ENCODE measurements at places on chromosomes 16 and 17.

GRCh38 chr17:81097134-81097942, 62.4 kb downstream of the BAIAP2 start:
- DNase-seq = no peak

- no peak for DNase-seq
These were observed 11.2 kb downstream of the PPY start for GRCh38 chr17:43931062-43931571.

DNA sequence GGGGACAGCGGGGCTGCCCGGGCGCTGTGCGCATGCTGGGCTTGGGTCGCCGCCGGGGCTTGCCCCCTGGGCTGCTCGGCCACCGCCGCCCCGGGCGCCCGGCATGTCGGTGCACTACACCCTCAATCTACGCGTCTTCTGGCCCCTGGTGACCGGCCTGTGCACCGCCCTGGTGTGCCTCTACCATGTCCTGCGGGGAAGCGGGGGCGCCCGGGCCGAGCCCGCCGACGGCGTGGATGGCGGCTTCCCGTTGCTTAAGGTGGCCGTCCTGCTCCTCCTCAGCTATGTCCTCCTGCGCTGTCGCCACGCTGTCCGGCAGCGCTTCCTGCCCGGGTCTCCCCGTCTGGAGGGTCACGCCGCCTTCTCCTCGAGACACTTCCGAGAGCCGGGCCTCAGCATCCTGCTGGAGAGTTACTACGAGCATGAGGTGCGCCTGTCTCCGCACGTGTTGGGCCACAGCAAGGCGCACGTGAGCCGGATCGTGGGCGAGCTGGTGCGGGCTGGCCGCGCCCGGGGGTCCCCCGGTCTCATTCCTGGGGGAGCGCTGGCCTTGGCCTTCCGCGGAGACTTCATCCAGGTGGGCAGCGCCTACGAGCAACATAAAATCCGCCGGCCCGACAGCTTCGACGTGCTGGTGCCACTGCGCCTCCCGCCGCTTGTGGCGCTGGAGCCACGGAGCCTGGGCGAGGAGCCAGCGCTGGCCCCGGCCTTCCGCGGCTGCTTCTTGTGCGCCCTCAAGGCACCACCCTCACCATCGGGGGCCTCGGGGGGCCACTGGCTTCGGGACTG, 789 bp downstream of the ITPRIPL2 start:
- DNase-seq = no peak

- DNase-seq = no peak
These were observed 34.8 kb upstream of the FBXO47 start for GRCh38 chr17:39001703-39002637.

DNA sequence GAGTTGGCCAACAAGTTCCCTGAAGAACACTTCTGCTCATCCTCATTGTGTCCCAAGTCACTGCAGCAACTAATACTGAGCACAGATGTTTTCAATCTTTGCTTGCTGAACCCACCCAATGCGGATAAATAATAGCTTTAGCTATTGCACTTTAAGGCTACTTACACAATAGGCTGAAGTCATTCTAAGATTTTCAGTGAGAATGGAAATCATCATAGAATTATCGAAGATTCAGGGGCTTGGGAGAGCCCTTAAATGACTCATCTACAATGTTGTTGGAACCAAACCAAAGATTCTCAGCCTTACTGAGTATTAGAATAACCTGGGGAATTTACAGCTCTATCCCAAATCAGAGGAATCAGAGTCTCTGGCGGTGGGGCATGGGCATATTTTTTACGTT, 51.2 kb downstream of the SYCE1L start:
- DNase-seq = no peak

DNA sequence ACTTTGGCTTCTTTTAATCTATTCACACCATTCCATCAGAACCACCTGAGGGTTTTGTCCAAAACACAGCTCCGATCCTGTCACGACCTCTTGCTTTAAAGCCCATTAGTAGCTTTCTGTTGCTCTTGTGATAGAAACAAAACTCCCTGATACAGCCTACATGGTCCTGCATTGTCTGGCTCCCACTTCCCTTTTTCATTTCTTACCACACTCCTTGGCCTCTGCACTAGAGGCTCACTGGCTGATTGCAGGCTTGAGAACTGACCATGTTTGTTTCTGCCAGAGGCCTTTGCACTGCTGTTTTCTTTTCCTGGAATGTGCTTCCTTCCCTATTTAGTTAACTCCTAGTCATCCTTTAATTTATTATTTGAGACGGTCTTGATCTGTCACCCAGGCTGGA, 23.7 kb downstream of the IST1 start:
- no peak for DNase-seq

- no peak for DNase-seq
These were observed 126.6 kb downstream of the ANKRD11 start for GRCh38 chr16:89363621-89364393.

- no peak for DNase-seq
These were observed 11.5 kb downstream of the GSE1 start for GRCh38 chr16:85624646-85625045.

GRCh38 chr17:72183194-72183685, 62.4 kb downstream of the SOX9 start:
- no peak for DNase-seq

GRCh38 chr16:48123104-48123788, 32.5 kb downstream of the ABCC12 start:
- DNase-seq = no peak

DNA sequence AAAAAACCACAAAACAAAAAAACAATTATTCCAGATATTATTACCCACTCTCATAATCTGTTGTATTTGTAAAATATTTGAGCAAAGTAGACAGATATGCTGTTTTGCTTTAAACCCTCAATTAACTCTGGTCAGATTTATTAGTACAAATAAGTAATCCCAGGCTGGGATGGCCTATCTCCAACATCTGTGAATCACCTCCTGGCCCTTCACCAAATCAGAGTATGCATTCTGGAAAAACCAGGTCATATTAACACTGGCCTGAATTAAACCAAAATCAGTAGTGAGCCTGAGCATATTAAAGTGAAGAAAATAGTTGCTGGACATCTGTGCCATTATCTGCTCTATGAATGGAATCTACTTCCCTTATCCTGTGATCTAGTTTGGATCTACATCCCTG, 41.0 kb downstream of the STAT3 start:
- DNase-seq = no peak

- no peak for DNase-seq
These were observed 7.6 kb upstream of the FZD2 start for GRCh38 chr17:44549686-44550085.

DNA sequence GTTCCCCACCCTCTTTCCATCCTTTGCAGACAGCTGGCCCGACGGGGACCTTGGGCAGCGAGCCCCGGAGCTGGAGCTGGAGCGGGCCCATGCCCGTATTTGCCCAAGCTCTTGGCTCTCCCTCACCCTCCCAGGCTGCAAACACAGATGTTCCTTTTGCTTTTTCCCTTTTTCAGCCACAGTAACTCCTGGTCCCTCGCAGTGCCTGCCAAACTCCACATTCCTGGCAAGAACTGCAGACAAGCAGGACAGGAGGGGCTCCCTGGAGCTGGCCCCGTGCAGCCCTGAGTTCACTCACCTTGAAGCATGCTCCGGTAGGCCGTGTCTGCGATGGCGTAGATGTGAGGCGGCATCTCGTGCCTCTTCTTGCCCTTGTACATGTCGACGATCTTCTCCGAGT, 33.9 kb downstream of the MYH11 start:
- DNase-seq = no peak

DNA sequence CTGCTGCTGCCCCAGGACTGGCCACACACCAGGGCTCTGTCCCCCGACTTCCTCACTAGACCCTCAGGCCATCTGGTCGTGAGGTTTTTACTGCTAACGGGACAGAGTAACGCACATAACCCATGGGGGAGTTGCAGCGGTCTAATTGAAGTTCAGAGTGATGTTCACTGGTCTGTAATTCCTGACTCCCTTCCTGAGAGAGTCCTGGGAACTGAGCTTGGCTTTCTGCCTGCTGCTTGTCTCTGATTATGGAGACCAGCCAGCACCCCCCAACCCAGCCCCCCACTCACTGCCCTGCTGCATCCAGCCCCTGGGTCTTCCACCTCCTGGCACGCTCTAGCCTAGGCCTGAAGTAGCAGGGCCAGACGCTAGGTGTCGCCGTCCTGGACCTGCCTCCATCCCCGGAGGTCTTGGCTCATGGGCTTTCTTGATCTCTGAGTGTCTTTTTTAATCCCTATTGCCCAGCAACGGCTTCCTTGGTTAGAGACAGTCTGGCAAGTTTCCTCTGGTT, 192.9 kb downstream of the CCDC182 start:
- DNase-seq = no peak

GRCh38 chr17:45403906-45404490, 28.7 kb downstream of the ARHGAP27 start:
- no peak for DNase-seq

- DNase-seq = no peak
These were observed 2.3 kb downstream of the CCL11 start for GRCh38 chr17:34287875-34288274.

GRCh38 chr17:27674335-27674734, 43.3 kb downstream of the LGALS9 start:
- no peak for DNase-seq

DNA sequence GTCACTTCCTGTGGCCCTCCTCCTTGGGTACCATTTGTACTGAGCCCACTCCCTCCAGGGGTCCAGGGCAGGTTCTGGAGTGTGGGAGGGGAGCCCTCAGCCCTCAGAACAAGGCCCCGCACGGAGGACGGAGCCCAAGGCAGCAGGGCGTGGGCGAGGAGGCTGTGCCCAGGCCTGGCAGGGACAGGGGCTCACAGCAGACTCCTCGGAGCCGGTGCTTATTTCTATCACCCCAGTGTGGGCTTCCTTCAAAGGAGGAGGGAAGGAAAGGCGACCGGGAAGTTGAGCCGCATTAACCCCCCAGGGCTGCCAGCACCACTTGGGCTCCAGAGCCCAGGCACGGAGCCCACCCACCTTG, 54.0 kb downstream of the ABR start:
- no peak for DNase-seq

GRCh38 chr17:56679777-56680422, 86.4 kb downstream of the NOG start:
- DNase-seq = no peak

DNA sequence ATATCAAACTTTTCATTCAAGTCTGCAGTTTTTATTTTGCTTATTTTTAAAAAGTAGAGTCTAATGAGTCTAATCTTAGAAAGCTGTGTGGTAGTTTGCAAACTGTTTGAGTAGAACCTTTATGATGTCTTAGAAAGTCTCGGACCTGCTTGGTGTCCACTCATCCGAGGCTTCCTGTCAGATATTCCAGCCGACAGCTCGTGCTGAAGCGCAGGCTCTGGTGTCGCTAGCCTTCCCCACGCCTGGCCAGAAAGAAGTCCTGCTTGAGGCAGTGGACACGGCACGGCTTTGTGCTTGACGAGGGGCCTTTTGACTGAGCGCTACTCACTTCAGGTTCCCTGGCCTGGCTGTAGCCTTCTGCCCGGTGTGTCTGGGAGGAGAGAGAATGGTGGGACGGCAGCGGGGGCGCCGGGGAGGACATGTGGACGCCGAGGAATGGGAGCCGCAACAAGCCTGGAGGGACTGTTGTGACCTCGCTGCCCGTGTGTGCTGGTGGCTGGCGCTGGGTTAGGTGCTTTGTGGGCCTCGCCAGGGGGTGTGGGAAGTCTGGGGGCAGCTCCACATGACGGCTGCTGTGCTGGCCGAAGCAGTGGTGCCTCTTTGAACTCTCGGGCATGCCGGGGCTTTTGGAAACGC, 33.5 kb downstream of the BANP start:
- no peak for DNase-seq

DNA sequence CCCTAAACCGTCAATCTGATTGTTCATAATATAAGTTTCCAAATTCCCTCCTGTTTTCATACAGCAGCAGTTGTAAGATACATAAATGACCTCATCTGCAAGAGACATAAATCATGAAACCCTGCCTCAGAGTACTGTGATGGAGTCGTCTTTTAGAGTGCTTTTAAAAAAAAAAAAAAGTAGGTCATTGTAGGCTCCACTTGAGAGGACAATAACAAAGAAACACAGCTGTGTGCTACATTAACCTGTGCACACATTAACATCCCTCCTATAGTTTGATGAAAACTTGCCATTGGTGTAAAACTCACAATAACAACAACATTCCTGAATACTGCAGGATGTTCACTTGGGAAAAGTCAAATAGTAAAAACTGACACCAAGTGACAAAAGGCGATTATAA, 56.5 kb downstream of the XPO6 start:
- no peak for DNase-seq

DNA sequence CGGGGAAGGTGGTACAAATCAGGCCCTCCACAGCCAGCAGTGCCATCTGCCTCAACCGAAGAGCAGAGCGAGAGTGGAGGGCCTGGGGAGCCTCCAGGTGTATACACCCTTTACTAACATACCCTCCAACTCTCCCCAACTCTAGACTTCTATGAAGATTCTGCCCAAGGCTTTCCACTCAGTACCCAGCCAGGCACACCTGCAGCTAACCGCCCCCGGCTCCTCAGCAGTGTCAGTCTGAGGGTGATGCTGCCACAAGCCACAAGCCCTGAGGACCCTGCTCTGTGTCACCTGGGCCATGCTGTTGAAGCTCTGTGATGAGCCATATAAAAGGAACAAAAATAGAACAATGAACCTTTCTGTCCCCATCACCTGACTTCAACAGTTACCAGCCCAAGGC, 3.8 kb downstream of the CENPV start:
- DNase-seq = no peak

- DNase-seq = no peak
These were observed 52.1 kb upstream of the TMEM132E start for GRCh38 chr17:34527136-34527907.

- no peak for DNase-seq
These were observed 4.8 kb downstream of the MLYCD start for GRCh38 chr16:83903751-83904150.

- no peak for DNase-seq
These were observed 484.2 kb upstream of the SOX9 start for GRCh38 chr17:71636644-71637043.

DNA sequence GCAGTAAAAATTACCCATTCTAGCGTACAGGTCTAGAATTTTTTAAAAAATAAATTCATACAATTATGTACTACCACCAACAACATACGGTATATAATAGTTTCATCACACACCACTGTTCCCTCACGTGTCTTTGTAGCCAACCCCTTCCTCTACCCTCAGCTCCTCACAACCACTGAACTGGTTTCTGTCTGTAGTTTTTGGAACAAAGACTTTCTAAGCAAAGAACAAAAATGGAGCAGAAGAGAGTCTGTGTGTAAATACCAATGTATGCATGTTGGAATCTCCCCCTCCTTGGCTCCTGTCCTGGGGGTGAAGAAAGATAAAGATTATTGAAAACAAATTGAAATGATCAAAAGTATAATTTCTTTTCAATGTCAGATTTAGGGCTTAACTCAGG, 31.9 kb upstream of the CCR7 start:
- DNase-seq = no peak

- DNase-seq = no peak
These were observed 6.0 kb downstream of the ZNF688 start for GRCh38 chr16:30565526-30565925.

DNA sequence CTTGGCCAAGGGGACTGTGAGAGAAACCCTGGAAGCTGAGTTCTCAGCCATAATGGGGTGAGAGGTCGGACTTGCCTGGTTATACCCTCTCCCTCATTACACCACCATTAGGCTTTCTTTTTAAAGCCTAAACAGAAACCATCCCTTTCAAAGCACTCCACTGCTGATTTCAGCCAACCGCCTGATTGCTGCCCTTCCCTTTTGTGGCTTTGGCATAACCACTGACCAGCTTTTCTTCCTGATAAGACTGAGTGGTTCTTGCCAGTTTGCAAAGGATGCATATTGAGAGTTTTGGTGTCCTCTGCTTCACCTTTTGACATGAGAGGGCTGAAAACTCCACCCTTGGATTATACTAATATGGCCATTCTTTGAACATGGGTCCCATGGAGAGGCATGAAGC, 308.2 kb upstream of the GOT2 start:
- DNase-seq = no peak

GRCh38 chr16:56551796-56552738, 12.8 kb upstream of the MT4 start:
- no peak for DNase-seq

Data from T-helper 1 cell (primary cell).